ENCODE measurements at places on chromosomes 11 and 22.

DNA sequence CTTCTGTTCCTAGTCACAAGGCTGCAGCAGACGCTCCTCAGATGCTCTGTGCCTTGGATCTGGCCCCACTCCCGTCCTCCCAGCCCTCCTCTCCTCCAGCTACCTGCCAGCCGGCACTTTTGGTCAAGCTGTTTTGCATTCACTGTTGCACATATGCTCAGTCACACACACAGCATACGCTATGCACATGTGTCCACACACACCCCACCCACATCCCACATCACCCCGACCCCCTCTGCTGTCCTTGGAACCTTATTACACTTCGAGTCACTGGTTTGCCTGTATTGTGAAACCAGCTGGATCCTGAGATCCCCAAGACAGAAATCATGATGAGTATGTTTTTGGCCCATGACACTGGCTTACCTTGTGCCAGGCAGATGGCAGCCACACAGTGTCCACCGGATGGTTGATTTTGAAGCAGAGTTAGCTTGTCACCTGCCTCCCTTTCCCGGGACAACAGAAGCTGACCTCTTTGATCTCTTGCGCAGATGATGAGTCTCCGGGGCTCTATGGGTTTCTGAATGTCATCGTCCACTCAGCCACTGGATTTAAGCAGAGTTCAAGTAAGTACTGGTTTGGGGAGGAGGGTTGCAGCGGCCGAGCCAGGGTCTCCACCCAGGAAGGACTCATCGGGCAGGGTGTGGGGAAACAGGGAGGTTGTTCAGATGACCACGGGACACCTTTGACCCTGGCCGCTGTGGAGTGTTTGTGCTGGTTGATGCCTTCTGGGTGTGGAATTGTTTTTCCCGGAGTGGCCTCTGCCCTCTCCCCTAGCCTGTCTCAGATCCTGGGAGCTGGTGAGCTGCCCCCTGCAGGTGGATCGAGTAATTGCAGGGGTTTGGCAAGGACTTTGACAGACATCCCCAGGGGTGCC is 109.8 kb downstream of the BCR start:
- DNase-seq, result no peak

GRCh38 chr11:18307461-18308139 is 14.3 kb downstream of the HPS5 start:
- no peak for DNase-seq

GRCh38 chr11:61489833-61490721 is 18.5 kb upstream of the LRRC10B start:
- no peak for DNase-seq

DNA sequence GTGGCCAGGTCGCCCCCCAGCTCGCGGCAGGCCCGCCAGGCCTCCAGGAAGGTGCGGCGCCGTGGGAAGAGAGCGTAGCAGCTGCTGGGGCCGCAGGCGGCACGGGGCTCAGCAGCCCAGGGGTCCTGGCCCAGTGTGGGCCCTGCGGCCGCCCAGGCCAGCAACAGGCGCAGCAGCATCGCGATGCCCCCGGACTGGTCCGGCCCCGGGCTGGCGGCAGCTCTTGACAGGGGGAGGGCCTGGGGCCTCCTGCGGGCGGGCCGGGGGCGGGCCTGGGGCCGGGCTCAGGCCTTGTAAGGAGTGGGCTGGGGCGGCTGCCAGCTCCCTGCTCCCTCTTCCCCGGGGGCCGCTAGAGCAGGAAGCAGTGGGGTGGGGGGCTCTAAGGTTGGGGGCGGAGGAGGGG is at the start of gene CD248:
TSS of gene CD248 (minus strand) at position 196 of the 403 bp plus-strand sequence. CDS start at position 179, 17 bp downstream.
- no peak for DNase-seq

DNA sequence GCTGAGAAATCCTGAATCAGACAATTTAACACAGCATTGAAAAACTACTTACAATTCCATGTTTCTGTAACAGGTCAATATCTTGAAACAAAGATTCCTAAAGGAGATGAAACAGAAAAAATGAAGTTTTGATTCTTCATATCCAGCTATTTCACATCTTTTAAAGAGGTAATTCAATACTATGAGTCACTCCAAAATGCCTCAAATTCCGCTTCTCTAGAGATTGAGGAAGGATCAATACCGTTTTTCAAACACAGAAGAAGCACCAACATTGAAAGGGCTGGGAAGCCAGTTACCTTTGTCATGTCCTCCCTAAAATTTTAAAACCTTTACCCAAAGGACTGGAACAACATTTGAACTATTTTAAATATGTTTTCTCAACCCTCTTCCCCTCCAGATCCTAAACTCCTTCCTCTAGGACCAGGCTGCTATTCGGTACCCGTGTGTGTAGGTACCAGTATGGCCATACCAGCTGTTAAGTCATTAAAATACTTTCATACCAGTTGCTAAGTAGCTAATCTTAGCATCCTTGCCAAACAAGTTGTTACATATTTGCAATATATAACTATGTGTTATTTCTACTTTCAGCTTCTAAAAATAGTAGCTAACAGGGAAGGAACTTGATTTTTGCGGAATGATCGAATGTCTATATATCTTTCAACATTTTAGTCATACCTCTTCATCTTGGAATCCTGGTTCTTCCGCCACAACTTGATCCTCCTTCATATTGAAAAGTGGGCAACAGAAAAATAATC is 2.3 kb downstream of the DMC1 start:
- DNase-seq, result no peak

DNA sequence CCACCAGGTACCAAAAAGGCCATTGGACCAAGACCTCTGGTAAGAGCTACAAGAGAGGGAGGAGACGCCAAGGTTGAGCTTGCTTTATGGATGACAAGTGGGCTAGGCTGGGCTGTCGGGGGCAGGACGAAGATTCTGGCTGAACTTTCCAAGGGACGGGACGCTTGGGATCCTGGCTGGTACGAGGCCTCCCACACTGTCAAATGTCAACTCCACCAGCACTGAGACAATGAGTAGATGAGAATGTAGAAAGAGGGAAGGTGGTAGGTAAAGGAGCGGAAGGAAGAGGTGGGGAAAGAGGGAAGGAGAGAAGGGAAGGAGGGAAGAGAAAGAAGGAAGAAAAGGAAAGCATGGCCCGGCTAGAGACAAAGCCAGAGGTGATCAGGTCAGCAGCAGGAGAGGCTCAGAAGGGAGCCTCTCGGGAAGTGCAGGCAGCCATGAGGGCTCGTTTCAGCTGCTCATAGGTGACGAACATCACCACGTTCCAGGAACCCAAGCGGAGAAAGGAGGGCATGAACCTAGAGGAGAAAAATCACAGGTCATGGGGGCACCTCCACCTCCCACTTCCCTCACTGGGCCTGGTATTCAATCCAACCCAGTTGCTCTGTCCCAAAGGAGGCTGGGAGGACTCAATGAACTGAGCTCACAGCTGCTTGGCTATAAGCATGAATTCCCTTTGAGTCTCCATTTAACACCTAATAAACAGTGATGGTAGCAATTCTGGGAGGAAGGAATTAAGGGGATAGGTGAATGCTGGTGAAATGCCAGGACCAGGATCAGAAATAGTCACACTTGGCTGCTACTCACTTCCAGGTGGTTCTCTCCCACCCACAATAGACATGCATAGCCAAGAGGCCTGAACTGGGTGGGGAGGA is 7.8 kb downstream of the UCP2 start:
- DNase-seq, result no peak

GRCh38 chr11:27213232-27213660 is 149.8 kb downstream of the CCDC34 start:
- no peak for DNase-seq

DNA sequence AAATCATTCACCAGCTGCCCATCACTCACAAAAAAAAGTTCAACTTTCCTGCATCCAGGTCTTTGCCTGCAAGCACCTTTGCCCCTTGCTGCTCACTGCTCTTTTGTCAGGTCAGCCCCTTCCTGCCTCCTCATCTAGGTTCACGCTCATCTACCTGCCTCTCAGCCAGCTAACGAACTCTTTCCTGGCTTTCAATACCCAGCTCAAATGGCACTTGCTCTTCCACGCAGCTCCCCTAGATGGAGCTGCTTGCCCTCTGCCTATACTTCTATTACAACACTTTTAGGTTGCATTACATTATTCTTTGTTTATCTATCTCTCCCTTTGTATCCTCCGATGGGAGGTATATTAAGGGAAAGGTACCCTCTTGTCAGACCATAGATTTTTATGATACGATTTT is 78.9 kb upstream of the TBCEL start:
- DNase-seq, result no peak

DNA sequence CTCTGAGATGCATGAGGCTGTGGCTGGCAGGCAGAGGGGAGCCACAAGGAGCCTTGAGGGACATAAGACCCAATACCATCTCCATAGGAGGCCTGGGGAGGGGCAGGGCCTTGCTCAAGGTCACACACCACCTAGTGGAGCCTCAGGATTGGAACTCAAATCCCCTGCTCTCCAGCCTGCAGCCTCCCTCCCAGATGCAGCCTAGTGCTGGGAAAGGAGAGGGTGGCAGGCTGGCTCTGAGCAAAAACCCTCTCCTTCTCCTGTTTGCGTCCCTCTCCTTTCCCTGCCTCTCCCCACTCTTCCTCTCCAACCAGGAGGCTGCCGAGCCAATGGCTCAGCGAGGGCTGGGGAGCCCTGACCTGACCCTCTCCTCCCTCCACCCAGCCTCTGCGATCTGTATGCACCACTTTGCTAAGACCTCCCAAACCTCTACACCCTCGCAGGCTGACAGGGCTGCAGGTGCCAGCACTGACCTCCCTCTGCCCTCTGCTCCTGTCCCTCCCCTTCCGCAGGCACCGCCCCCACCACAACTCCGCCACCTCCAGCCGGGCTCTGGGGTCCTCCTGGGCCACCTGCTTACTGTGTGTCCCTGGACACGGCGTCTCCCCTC is 14.7 kb downstream of the IGLL1 start:
- no peak for DNase-seq

- DNase-seq, result no peak
These were observed 11.3 kb downstream of the C11orf21 start for GRCh38 chr11:2290351-2290841.

GRCh38 chr11:27085605-27086004 is 45.0 kb downstream of the BBOX1 start:
- no peak for DNase-seq

GRCh38 chr11:111541254-111542061 is 938 bp downstream of the LAYN start:
- no peak for DNase-seq

DNA sequence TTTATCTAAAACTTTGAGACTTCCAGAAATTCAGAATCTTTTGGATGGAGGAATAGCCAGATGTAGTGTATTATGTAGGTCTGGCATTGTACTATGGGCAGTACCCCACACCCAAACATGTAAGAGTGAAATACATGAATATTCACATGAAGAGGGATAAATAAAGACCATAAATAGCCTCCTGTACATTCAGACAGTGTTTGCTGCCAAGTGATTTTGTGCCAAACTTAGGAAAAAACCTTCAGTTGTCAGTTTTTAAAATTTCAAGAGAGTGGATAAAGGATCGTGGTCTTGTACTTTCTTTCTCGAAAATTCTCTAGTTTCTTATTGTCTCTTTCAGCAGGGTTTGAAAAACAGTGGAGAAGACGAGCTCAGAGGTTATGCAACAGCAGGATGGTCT is 150.3 kb upstream of the LARGE1 start:
- no peak for DNase-seq

GRCh38 chr11:77093987-77094840 is 8.4 kb upstream of the OMP start:
- DNase-seq, result no peak

- DNase-seq, result no peak
These were observed 241.1 kb downstream of the RAB38 start for GRCh38 chr11:87934182-87934581.
